Activated CD4-positive, alpha-beta T cell treated with anti-CD3 and anti-CD28 coated beads for 48 hours (primary cell): ENCODE measurements at places on chromosomes 2 and 18.

- no peak for DNase-seq
Observed at GRCh38 chr2:239519089-239519920, 118.5 kb upstream of the HDAC4 start.

- no peak for DNase-seq
Observed at GRCh38 chr2:234494361-234495250, 2.3 kb downstream of the ARL4C start.

DNA sequence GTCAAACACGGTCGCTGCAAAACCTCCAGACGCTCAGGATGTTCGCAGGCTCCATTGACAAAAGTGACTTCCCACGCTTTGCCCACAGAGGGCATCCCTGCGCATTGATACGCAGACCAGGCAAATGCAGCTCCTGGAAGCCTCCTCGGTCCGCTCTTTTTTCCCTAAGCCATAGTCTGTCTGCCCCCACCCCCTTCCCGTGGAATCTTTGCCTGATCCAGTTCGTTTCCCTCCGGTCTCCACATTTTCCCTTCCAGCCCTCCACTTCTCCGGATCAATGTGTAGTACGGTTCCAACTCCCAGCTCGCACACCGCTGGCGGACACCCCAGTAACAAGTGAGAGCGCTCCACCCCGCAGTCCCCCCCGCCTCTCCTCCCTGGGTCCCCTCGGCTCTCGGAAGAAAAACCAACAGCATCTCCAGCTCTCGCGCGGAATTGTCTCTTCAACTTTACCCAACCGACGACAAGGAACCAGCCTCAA is at the start of gene DCC:
DCC (plus strand) TSS at position 307 of the 481 bp plus-strand sequence. CDS start 591 bp downstream, outside the sequence.
- DNase-seq, result no peak

GRCh38 chr2:152394326-152394725 is 59.4 kb downstream of the FMNL2 start:
- DNase-seq, result no peak

DNA sequence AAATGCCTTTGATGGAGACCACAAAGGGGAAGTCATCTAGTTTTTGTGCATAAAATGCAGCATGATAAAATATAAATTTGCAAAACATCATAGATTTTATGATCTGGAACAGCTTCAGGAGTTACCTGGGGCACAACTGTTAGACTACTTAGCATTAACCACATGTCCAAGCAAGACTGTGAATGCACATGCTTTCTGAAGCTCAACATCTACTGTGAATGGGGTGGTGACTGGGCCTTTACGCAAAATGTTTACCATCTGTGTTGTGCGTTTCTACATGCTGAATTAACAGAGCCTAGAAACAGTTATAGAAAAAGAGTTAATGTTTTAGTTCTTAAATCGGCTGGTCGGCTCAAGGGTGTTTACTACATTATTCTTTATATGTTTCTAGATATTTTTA is 45.5 kb downstream of the KCTD1 start:
- DNase-seq, result no peak
